Mesenchymal stem cell (in vitro differentiated cells and primary cell): ENCODE measurements at places on chromosomes 1 and 21.
A peak's percentile ranks its signal among the peaks of the same experiment; 100 is the strongest.

DNA sequence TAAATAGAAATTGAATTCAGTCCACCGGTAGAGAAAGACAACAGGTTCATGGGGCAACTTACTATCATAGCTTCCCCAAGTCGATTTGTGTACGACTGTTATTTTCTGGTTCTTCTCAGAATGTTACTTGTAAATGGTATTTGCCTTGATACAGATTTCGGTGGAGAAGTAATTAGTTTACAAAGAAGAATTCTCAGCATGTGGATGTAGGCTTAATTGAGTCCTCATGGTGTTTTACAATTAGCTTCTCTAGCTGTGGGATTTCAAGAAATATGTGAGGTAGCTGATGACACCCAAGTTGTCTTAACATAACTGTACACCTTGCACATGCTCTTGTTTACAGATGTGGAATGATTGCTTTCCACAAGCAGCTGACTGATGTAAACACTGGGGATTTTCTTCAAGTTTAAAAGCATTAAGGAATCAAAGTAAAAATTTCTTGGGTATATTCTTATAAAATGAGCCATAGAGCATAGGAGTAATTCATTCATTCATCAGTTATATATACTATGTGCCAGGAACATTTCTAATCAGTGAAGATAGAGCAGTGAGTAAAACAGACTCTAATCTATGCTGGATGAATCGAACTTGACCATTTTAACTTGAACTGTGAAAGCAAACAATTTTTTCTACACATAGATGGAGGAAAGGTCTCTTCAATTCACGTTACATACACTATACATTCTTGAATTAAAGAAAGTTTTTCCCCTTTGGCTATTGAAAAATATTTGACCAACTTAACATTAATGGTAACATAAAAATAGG, 1.4 kb downstream of the MACO1 start:
- peak; percentile 40 for DNase-seq

GRCh38 chr1:116737855-116738321, 16.3 kb upstream of the CD2 start:
- no peak for DNase-seq

- no peak for DNase-seq
Measured at GRCh38 chr1:7485826-7486225, 285.3 kb upstream of the VAMP3 start.

DNA sequence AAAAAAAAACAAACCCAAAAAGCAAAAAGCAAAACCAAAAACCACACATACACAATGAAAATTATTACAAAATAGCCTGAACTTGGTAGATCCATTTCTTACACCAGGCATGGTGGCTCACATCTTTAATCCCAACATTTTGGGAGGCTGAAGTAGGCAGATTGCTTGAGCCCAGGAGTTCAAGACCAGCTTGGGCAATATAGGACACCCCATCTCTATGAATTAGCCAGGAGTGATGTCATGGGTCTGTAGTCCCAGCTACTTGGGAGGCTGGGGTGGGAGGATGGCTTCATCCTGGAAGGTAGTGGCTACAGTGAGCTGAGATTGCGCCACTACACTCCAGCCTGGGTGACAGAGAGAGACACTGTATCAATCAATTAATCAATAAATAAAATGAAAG, 42.1 kb upstream of the SCAF4 start:
- DNase-seq = no peak

- peak; percentile 31 for DNase-seq
Measured at GRCh38 chr1:154697710-154698109, 89.7 kb upstream of the ADAR start.

DNA sequence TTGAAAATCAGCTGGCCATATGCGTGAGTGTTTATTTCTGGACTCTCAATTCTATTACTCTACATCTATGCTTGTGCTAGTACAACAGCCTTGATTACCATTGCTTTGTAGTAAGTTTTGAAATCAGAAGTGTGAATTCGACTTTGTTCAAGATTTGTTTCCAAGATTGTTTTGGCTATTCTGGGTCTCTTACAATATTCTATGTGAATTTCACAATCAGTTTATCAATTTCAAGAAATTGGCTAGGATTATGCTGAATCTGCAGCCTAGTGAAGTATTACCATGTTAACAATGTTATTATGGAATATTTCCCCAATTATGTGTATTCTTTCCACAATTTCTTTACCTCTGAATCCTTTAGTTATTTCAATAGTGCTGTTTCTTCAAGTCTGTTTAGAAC, 19.5 kb downstream of the SFPQ start:
- no peak for DNase-seq

- DNase-seq = no peak
Measured at GRCh38 chr1:93483200-93483599, 35.3 kb downstream of the FNBP1L start.
